Gastroesophageal sphincter (tissue), 4 donors: ENCODE measurements at places on chromosomes 5 and 9.

- no peak for ATAC-seq
Measured at GRCh38 chr5:76351176-76351575, 51.9 kb upstream of the IQGAP2 start.

- ATAC-seq: no peak
Measured at GRCh38 chr5:135452321-135453030, at the start of gene TIFAB. TIFAB (minus strand) TSS chr5:135452351; CDS start chr5:135449939, 2,412 bp downstream.

GRCh38 chr9:2758898-2759510 lies 41.7 kb downstream of the KCNV2 start:
- ATAC-seq: no peak

GRCh38 chr9:109972026-109972882 lies 192.3 kb downstream of the PALM2AKAP2 start:
- ATAC-seq: peak; percentile 10

GRCh38 chr5:139689631-139690063 lies 41.5 kb downstream of the CXXC5 start:
- ATAC-seq: peak; percentile 16

- no peak for ATAC-seq
Measured at GRCh38 chr5:168946363-168946762, 354.6 kb downstream of the SLIT3 start.

DNA sequence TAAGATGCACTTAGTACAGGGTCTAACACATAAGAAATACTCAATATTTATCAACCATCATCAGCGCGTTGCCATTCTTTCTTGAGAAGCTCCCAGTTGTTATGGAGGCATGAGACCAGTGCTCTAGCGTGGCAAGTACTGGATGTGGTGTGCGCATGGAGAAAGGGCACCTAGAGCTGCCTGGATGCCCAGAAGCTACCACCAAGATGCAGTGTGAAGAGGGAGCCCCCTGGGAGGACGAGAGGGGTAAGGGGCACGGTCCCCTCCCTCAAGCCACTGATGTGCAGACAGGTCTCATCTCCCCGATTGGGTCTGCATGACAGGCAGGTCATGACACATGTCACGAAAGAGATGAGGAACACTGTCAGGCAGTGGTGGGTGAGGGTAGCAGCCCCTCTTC lies 127.7 kb upstream of the CXCL14 start:
- no peak for ATAC-seq

DNA sequence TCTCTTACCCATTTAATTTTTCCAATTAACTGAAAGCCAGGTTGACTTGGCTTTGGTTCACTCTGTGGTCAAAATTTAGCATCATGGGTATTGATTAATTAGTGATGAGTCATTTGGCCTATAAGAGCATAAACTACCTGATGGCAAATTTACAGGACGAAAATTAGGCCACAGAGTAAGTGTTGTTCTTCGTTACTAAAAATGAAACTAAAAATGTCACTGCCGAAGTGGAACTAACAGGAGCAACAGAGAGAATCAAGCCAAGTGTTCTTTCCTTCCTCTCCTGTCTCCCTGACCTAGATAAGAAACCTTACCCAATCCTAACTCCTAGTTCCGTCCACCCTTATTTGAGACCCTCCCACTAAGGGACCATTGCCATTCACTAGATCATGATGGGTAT lies 176.9 kb downstream of the RAB3C start:
- ATAC-seq: peak; percentile 25

DNA sequence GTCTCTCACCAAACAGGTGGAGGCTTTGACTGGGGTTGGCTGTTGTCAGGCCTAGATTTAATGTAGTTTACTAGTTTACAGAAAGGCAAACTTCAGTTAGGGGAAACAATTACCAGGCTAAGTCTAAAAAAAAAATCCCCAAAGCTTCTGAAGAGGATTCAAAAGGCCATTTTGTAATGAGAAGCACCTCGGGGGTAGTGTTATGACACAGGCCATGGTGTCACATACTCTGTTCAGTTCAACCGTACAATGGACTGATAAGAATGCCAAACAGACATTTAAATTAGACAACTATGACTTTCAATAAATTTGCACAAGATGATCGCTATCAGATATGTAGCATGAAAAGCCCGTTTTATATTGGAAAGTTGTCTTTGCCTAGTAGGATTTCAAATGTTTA lies 120.1 kb upstream of the PCA3 start:
- ATAC-seq: no peak

DNA sequence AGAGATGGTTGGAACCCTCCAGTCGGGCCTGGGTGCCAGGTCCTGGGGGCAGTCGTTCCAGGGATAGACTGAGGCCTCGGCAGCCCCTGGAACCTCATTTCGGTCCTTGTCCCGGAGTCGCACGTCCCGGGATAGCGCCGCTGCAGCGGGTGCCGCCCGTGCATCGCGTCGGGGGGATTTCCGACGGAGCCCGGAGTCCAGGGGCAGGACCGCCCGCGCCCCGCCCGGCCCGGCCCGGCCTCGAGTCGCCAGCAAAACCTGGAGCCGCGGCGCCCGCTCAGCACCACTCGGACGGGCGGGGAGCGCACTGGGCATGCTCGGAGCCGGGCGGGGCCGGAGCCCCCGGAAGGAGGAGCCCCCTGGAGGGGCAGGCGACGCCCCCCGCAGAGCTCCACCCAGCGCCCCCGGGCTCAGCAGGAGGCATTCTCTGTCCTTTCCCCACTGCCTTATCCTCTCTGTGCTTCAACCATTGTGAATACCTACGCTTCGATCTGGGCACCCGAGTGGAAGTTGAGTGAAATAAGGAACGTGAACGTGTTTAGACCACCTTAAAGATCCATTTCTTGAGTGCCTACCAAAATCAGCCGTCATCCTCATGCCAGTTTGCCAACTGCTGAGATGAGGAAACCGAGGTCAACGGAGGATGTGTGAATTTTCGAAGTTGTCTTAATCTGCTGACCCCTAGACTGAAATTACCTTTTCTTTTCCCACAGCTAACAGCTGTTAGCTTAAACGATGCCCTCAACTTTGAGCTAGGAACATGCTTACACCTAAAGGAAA lies 1.7 kb upstream of the PTPN3 start:
- ATAC-seq: peak; percentile 74

- no peak for ATAC-seq
Measured at GRCh38 chr5:60287174-60287771, 393.7 kb upstream of the PDE4D start.

DNA sequence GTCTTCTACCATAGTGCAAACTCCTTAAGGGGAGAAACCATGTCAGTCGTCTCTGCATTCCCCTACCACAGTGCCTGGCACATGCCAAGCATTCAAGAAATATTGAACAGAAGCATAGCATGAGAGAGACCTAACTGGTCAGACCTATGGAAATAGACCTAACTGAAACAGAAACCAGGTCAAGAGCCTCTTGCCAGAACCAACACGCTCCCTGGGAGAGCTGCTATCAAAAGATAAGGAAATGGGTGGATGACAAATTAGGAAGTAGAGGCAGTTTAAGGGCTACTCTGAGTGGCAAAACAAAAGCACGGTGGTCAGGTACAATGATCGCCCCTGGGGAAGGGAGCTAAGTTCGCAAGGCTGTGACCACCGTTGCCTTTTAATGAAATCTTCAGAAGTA lies 66.0 kb upstream of the SMIM15 start:
- no peak for ATAC-seq

- ATAC-seq: no peak
Measured at GRCh38 chr9:27591093-27591492, 17.8 kb upstream of the C9orf72 start.
